HCT116 (cell line): ENCODE measurements at places on chromosomes 16 and 17. TPM values are rescaled to one million over a fixed set of nuclear protein-coding genes. Genes with fewer than 3 reads are reported as not detected.
A peak's percentile ranks its signal among the peaks of the same experiment; 100 is the strongest.

TTYH2 gene
- 10.8 TPM for total RNA-seq

GRCh38 chr16:22652463-22652845, 141.8 kb downstream of the NPIPB5 start:
- DNase-seq = no peak

DNA sequence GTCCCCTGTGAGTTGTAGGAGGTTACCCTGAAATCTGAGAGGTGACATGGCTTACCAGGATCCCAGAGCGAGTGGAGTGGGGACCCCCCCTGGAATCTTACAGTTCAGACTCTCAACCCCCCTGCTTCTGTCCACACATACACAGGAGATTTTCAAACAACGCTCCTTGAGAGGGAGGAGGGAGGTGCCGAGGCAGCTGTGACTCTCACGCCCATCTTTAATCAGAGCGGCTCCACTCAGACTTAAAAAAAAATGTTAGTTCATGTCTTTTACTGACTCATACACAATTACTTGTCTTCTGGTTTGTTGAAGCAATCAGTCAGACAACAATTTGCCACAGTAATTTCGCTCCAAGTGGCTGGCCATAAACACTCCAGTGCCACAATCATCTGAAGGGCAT, 15.4 kb upstream of the TMEM220 start:
- DNase-seq = no peak

CCDC144A gene
- 0.20 TPM for total RNA-seq

- no peak for DNase-seq
These were observed 176.6 kb upstream of the SDK2 start for GRCh38 chr17:73820686-73821448.

- DNase-seq = peak; percentile 10
These were observed 14.0 kb downstream of the SUPT6H start for GRCh38 chr17:28675980-28676379.

DNA sequence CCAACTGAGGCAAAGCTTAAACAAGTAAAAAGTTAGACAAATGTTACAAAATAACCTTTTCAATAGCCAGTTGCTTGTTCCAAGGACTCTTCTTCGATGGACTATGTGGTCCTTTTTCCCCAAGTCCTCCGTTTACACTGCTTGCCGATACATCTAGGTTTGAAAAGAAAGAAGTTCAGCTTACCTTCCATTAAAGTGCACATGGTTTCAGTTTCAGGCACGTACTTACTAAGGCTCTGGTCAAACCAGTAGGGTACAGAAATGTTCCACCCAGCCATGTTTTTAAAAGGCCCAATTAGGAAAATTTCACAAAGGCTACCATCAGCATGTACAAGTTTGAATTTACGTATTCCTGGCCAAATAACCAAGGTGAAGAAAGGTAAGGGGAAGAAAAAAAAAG, 2.1 kb downstream of the SRSF2 start:
- no peak for DNase-seq

DNA sequence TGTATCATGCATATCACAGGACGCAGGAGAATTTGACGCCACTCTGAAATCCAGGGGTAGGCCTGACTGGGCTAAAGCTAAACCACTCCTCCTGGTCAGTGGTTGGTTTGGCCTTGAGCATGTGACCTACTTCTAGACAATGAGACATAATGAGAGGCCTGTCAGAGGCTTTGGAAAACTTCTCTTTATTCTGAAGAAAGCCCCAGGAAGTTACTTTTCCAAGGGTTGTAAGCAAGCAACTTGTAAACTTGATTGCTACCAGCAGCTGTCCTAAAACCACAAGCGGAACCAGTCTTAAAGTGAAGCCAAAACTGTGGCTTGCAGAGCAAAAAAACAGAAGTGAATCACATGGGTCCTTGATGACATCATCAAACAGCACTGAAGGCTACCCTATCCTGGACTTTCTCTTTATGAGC, 138.2 kb upstream of the COX10 start:
- no peak for DNase-seq

DNA sequence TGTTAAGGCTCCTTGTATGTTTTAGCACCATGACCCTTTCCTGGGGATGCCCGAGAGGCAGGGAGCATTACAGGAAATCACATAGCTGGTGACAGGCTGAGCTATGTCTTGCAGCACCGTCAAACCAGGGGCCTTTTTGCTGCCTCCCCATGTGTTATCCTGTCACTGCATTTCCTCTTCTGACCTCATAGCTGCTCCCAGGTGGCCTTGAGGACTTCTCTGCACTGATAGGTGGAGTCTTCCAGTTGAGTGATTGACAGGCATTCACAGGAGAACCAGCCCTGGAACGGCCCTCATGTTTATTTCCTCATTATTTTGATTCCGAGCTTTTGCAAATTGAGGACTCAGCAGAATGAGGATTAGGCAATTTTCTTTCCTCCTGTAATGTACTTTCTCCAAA, 349.6 kb downstream of the HAPSTR1 start:
- DNase-seq = no peak

- no peak for DNase-seq
These were observed 25.1 kb downstream of the ALDH3A2 start for GRCh38 chr17:19673623-19674022.

- DNase-seq = no peak
These were observed 24.4 kb downstream of the LAT start for GRCh38 chr16:29009050-29009837.

KRT14 gene
- not detected for total RNA-seq

NEUROD2 gene
- not detected for total RNA-seq

DNA sequence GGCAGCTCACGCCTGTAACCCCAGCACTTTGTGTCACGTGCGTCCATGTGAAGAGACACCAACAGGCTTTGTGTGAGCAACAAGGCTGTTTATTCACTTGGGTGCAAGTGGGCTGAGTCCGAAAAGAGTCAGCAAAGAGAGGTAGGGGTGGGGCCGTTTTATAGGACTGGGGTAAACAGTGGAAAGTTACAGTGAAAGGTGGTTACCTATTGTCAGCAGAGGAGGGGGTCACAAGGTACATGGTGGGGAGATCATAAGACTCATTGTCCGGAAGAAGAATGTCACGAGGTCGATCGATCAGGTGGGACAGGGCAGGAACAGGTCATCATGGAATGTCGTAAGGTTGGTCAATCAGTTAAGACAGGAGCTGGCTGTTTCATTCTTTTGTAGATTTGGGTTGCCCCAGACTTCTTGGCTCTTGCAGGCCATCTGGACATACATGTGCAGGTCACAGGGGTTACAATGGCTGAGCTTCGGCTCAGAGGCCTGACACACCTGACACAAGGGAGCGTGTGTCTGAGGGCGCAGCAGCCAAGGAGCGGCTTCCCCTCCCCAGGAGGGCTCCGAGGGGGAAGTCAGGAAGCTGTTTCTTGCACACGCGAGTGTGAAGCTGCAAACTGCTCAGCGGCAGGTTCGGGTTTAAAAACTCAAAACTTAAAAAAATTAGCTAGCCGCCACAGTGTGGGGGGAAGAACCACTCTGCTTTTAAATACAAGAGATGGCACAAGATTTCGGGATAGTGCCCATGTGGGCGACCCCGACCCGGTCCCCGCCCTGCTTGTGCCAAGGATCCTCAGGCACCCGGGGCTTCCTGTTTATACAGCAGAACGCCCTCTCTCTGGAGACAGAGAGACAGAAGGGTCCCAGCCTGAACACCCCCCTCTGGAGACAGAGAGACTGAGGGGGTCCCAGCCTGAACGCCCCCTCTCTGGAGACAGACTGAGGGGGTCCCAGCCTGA, 12.4 kb upstream of the TEX19 start:
- no peak for DNase-seq

NLGN2 gene
- total RNA-seq = 60.5 TPM

DPEP2 gene
- total RNA-seq = not detected

DNA sequence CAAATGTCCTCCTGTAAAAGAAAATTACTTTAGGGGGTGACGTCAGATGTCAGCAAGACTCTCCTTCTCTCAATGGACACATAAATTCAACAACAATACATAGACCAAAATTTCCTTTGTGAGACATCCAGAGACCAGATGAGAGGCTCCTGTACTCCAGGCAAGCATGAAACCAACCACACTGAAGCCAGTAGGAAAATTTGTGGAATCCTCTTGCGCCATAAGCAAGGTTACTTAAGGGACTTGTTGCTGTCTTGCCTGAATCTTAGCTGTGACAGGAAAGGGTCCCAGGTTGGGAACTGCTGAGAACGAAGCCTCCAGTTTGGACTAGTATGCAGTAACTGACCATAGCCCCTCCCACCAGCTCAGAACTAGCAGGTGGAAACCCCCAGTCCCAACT, 56.0 kb downstream of the CEP112 start:
- no peak for DNase-seq

DNA sequence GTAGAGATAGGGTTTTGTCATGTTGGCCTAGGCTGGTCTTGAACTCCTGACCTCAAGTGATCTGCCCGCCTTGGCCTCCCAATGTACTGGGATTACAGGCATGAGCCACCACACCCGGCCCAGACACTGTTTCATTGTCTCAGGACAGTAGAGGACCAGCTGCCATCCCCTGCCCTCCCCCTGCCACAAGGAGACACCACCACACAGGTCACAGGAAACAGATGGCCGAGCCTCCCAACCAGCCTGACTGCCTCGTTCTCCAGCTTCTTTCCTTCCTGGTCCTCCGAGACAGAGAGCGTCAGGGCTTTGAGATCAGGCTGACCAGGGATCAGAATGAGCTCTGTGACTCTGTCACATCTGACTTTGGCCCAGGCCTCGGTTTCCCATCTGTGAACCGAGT, 20.8 kb upstream of the RNPS1 start:
- DNase-seq = no peak

DNA sequence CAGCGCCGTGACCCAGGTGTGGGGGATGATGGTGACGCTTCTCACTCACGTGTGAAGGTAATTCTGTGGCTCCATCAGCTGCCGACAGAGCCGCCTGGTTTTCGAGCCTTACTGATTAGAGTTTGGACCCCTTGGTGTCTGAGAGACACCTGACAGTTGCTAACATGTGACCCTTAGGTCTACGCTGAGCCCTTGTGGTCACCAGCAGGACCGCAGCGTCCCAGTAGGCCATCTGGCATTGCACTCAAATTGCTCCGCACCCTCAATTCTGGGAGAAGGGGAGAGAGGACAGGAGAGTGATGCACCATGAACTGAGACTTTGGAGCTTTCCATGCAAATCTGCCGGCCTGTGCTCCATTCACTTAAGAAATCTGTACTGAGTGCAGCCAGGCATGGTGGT, 2.5 kb downstream of the FLYWCH1 start:
- DNase-seq = no peak

DNA sequence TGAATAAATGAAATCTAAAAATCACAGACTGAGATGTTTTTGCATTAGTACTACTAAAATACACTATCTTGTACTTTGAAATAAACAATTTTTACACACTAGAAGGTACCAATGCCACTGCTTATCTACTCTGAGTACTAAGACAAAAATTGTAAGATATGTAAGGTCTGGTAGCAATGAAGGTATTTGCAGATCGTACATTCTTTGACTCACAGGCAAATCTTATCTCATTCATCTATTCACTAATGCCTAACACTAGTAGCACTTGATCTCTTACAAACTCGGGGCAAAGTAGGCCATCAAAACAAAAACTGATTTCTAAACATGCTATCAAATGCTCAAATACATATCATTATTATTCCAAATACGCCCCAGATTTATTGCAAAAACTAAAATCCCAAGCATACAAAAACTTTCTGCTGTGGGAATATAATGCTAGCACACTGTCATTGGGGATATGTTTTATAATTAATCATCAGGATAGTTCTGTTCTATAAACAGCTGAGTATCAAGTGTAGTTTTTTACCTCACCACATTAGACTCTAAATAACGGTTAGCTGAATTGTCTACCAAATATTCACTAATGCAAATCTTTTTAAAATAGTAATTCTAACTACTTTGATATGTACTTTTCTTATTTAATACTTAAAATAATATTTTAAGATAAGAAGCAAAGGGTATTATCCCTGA, 68.0 kb downstream of the MED13 start:
- no peak for DNase-seq

CD300LF gene
- total RNA-seq = not detected

DNA sequence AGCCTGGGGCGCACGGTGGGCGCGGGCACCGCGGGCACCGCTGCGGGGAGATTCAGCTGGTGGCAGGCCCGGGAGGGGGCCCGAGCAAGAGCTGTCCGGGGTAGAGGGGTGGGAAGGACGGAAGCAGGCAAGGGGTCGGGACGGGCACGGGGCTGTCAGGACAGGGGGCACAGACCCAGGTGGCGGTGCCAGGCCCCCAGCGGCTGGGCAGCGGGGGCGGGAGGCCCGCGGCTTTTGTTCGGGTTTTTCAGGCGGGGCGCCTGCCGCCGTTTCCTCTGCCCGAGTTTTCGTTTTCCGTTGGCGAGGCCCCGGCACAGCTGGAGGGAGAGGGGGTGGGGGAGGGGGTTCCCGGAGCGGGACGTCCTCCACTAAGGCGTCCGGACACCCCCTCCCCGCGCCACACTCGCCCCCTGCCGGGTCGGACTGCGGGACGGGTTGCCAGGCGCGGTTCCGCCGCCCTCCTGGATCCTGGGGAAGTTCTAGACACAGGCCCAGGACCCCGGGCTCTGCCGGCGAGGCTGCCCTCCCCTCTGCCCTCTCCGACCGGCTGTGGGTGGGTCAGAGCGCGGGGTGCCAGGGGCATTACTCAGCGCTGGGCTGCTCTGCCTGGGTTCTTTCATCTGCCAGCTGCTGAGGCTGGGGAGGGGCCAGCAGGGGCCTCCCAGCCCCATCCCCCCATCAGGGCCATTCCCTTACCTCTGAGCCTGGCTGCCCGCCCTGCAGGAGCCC, 543 bp downstream of the ARHGAP23 start:
- DNase-seq = no peak

DNA sequence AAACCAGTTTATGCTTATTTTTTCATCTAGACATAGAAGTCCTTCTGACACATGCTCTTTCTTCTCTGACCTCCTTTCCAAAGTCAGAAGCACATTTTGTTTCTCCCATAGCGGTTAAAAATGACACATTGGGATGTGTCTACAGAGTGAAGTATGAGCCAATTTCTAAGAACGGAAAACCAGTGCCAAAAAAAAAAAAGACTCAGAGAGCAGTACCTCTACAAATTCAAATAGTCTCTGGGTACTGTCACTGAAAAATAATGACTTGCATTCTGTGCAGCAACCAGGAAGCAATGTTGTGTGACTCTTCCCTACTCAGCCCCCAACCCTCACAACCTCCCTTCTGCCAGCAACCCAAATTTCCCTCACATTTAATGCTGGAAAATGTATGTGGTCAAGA, 145.5 kb upstream of the PMFBP1 start:
- DNase-seq = no peak

HOXB1 gene
- total RNA-seq = not detected

PRSS21 gene
- 0.39 TPM for total RNA-seq

NPIPB13 gene
- total RNA-seq = 9.1 TPM

BRIP1 gene
- total RNA-seq = 22.2 TPM

DNA sequence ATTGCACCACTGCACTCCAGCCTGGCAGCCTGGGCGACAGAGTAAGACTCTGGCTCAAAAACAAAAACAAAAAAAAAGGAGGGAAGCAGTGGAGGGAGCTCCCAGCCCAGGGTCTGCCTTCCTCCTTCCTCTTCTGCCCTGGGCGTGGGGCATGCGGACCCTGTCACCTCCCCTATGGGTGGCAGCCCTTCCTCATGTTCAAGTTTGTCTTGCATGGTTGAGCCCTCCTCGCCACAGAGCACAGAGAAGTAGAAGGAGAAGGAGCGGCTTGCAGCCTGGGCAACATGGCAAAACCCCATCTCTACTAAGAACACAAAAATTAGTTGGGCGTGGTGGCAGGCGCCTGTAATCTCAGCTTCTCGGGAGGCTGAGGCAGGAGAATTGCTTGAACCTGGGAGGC, 21.4 kb upstream of the TIMP2 start:
- no peak for DNase-seq

GRCh38 chr16:15487336-15488284, 53.2 kb downstream of the BMERB1 start:
- peak; percentile 47 for DNase-seq
